Hematopoietic multipotent progenitor cell treated with erythropoietin and hydrocortisone succinate and interleukin-3 and kit ligand, for 8 days (in vitro differentiated cells): ENCODE measurements at places on chromosomes 16 and 17.

GRCh38 chr17:19411631-19412030, 599 bp downstream of the RNF112 start:
- DNase-seq = no peak

GRCh38 chr16:75957870-75958269, 231.6 kb upstream of the CPHXL start:
- DNase-seq = no peak

- DNase-seq = no peak
Measured at GRCh38 chr17:43356999-43357398, 41.8 kb upstream of the ARL4D start.

GRCh38 chr17:39776252-39776651, 38.5 kb downstream of the GRB7 start:
- no peak for DNase-seq

DNA sequence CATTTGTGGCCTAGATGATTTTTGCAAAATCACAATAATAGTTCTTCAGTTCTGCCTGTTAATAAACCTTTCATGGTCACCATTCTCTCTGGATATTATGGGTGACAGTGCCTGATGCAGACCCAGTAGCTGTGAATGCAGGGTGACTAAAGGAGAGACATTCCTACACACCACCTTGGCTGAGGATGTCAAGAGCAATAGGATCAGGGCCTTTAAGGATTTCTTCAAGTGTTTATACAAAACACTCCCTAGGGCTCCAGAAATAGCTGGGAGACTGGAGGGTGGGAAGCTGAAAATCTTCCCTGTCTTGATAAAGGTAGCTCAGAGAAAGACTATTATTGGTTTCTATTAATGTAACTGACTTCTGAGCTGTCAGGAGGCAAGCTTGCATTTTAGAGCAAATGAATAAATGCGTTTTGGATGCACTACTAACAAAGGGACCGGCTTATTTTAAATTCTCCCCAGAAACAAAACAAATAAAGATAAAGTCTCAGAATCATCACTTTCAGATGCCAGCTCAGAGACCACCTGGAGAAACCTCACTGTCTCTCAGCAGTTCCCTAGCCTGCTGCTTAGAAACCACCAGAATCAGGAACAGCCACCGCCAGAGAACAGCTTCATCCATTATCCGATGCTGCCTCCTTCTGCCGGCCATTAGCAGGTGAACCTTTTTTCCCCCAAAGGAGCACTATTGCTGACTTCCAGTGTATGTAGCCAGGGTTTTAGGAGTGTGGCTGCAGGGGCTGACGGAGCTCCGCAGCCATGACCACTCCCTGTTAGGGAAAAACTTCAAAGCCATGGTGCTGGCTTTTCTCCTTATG, 171.4 kb upstream of the DYNLRB2 start:
- DNase-seq = no peak

- DNase-seq = no peak
Measured at GRCh38 chr17:64130559-64131001, 636 bp upstream of the ERN1 start.

GRCh38 chr17:47907932-47908562, 12.0 kb downstream of the SP2 start:
- DNase-seq = no peak

- no peak for DNase-seq
Measured at GRCh38 chr17:44972953-44973352, 4.8 kb upstream of the C1QL1 start.

- DNase-seq = peak; percentile 7
Measured at GRCh38 chr16:4692460-4693295, 684 bp upstream of the NUDT16L1 start.

GRCh38 chr17:45580924-45581323, 90.4 kb upstream of the PLEKHM1 start:
- DNase-seq = no peak

GRCh38 chr16:76941113-76941512, 249.9 kb upstream of the MON1B start:
- DNase-seq = no peak

GRCh38 chr17:46032909-46033308, 33.9 kb downstream of the STH start:
- no peak for DNase-seq

- peak; percentile 87 for DNase-seq
Measured at GRCh38 chr17:7579001-7579833, at the start of gene CD68. TSS of gene CD68 (plus strand) at chr17:7579638. CDS start at chr17:7579678, 40 bp downstream.

- DNase-seq = no peak
Measured at GRCh38 chr16:67423611-67424260, 7.2 kb upstream of the HSD11B2 start.

DNA sequence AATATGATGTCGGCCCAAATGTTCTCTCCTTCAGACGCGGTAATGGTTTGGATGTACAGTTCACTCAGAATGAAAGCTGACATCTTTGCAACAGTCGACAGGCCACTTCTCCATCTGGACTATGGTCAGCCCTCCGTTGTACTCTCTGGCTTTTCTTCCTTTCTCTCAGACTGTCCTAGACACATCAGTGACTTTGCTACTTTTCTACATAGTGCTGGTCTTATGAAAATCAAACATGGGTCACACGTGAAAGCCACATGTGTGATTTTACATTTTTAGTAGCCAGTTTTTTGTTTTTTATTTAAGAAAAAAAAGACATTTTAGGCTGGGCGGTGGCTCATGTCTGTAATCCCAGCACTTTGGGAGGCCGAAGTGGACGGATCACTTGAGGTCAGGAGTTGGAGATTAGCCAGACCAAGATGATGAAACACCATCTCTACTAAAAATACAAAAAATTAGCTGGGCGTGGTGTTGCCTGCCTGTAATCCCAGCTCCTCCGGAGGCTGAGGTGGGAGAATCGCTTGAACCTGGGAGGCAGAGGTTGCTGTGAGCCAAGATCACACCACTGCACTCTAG, 644.1 kb downstream of the KCNJ2 start:
- DNase-seq = no peak

DNA sequence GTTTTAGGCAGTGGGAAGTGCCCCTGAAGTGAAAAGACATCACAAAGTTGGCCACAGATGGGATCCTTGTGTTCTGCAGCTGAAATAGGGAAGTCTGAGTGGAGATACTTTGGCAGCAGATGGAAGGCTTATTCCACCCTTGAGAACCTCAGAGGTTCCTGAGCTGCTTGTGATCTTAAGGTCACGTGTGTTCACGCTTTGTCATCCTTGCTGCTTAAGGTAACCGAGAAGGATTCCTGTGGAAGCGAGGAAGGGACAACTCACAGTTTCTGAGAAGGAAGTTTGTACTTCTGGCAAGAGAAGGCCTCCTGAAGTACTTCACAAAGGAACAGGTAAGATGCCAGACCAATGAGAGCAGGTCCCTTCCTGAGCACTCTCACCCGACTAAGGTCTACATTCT, 12.2 kb downstream of the ADAP2 start:
- DNase-seq = no peak

- no peak for DNase-seq
Measured at GRCh38 chr17:20234276-20234675, 225.1 kb downstream of the SPECC1 start.

DNA sequence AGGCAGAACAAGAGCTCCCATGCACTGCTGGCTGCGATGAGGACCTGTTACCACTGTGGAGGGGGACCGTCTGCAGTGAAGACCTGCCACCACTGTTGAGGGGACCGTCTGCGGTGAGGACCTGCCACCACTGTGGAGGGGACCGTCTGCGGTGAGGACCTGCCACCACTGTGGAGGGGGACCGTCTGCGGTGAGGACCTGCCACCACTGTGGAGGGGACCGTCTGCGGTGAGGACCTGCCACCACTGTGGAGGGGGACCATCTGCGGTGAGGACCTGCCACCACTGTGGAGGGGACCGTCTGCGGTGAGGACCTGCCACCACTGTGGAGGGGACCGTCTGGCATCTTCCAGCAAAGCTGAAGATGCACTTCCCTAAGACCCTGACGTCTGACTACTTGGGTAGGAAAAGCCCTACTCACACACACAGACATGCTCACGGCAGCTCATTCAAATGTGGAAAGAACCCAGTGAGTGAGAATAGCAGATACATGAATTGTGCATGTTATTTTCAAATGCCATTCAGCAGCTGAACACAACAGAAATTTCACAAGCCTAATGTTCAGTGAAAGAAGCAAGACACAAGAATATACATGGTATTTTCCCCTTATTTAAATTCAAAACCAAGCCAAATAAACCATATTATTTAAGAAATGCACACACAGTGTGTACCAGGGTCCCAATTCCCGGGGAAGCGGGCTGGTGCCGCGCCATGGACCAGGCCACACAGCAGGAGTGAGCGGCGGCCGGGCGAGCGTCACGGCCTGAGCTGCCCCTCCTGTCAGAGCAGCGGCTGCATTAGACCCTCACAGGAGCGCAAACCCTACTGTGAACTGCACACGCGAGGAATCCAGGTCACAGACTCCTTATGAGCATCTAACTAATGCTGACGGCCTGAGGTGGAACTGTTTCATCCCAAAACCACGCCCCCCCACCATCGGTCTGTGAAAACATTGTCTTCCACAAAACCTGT, 64.2 kb upstream of the METRNL start:
- DNase-seq = no peak

GRCh38 chr16:85045641-85046471, 18.3 kb downstream of the KIAA0513 start:
- no peak for DNase-seq

GRCh38 chr16:18853694-18854093, 52.3 kb upstream of the ARL6IP1 start:
- DNase-seq = no peak

DNA sequence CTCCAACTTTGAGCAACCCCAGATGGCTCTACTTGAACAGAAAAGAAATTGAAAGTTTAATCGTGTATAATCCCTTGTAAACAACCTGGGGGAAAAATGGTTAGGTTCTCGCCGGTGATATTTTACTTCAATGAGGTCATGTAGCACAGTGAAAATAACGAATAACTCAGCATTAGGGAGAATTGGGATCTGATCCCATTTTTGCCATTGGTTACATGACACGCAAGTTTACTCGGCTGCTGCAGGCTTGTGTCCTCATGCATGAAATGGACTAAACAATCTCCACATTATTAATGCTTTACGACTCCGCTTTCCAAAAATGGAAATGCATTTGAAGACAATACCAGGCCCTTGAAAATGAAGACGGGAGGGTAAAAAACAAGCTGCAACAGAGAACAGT, 45.5 kb upstream of the LRRC37A3 start:
- DNase-seq = no peak

- DNase-seq = no peak
Measured at GRCh38 chr17:32126746-32127145, 15.6 kb upstream of the RHOT1 start.

GRCh38 chr16:67215706-67216105, 11.2 kb upstream of the TMEM208 start:
- DNase-seq = no peak

GRCh38 chr17:17309356-17309755, 6.2 kb downstream of the NT5M start:
- no peak for DNase-seq

GRCh38 chr16:55832773-55833691, at the start of gene CES1:
TSS of gene CES1 (minus strand) at chr16:55833096. CDS start at chr16:55833055, 41 bp downstream.
- DNase-seq = no peak

DNA sequence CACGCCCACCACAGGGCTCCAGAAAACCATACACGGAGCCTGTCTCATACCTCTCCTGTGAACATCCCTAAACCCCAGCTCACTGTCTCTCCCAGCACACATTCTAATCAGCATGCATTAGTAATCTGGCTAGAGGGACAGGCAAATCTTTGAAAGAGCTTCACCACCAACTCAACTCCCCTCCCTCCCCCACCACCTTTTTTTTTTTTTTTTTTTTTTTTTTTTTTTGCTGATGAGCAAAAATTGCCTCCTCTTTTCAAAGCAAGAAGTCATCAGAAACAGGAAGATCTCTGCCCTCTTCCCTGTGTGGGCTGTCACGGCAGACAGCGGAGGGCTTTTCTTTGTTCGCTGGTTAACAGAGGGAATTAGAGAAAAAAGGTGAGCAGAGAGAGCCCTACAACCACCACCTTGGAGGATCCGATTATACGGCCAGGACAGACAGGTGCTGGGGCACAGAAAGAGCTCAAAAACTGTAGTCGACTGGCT, 19.9 kb downstream of the GAS7 start:
- no peak for DNase-seq

GRCh38 chr16:10086620-10087019, 95.6 kb downstream of the GRIN2A start:
- DNase-seq = no peak

- peak; percentile 39 for DNase-seq
Measured at GRCh38 chr16:80027007-80027965, 426.7 kb upstream of the MAF start.

GRCh38 chr16:4332083-4332482, 16.2 kb downstream of the GLIS2 start:
- no peak for DNase-seq

DNA sequence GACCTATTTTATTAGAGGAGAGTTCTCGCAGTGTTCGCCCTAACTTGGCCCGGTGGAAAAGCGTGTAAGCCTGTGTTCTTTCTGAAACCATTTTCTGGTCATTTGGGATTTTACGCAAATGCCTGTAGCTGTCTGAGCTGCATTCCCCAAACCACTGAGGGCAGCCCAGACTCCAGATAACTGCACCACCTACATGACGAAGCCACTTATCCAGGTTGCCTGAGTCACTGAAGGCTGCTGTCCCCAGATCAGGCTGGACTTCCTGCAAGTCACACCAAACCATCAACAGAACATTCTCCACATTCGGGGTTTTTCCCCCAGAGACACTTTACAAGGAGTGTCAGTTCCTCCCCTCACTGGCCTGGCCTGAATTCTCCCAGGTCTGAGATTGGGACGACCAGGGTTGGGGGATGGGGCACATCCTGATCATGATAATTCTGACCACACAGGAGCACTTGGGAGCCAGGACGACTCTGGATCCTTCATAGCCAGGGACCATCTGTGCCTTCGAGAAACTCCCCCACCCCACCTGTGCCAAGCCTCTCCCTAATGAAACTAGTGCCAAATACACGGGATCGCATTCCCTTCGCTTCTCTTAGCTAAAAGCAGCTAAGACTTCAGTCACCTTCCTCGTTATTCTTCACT, 2.3 kb downstream of the RPRML start:
- DNase-seq = peak; percentile 12

DNA sequence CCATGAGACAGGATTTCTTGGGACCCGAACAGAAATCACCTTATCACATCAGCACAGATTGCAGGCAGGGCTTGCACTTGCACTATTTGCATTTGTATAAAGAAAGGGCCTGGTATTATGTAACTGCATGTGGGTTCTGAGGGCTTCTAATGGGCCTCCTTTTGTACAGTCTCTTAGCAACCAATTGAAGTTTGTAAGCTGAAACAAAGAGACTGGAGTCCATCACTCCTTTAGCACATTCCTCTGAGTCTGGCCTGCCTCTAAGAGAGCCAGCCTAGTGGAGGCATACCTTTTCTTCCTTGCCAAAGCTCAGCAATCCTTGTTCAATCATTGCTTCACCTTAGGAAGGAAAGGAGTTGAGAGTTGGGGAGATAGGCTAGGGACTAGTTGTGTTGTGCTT, 387.1 kb downstream of the XYLT1 start:
- no peak for DNase-seq

DNA sequence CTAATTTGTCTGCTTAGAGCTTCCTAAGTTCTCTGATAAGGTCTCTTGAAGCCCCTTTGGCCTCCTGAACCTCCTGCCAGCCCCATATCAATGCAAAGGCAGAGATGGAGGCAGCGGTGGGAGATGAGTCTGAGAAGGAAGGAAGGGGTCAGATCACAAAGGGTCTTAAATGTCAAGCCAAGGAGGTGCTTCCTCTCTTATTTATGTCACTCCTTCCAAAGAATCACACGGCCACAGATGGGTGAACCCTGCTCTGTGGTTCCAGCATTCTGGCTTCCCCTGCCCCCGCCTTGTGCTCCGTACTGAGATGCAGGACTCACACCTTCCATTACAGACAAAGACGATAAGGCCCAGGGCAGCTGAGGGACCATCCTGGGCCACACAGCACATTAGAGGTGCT, 96.3 kb downstream of the GSG1L start:
- DNase-seq = no peak
